ENCODE measurements at places on chromosomes 2 and 18.

GRCh38 chr18:68724021-68724420, 9.1 kb upstream of the TMX3 start:
- DNase-seq, result no peak

DNA sequence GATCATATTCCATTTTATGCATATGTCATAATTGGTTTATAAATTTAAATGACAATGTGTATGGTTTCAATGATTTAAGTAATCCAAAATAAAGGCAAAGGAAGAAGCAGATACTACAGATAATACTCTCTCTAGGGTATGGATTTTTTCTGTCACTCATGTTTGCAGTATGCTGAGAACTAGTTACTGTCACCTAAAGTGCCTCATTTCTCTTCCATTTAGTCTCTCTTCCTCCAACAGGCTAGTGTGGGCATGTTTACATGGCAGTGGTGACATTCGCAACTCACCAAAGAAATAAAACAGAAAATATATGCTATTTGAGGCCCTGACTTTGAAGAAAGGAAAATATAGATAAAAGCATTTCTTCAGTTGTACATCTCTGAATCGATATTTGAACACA, 1460.4 kb upstream of the ZEB2 start:
- DNase-seq, result no peak

DNA sequence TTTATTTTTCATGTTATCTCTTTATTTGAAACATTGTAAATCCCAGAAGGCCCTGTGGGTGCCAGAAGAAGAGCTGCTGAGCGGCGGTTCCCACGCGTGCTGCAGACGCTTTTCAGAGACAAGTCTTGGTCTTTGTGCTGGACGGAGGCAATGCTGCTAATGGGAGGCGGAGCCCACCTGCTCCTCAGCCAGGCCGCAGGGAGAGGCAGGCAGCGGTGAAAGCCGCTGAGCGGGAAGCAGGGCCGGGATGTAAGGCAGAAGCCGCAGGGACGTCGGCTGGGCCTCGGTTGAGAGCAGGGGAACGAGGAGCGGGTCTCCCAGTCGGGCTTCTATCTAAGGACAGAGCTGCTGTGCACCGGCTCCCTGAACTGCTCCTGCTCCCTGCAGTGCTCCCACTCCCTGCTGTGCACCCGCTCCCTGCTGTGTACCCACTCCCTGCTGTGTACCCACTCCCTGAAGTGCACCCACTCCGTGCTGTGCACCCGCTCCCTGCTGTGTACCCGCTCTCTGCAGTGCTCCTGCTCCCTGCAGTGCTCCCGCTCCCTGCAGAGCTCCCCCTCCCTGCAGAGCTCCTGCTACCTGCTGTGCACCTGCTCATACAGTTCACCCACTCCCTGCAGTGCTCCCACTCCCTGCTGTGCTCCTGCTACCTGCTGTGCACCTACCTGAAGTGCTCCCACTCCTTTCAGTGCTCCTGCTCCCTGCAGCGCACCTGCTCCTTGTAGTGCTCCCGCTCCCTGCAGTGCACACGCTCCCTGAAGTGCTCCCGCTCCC, 16.4 kb downstream of the TMEM18 start:
- DNase-seq, result no peak

DNA sequence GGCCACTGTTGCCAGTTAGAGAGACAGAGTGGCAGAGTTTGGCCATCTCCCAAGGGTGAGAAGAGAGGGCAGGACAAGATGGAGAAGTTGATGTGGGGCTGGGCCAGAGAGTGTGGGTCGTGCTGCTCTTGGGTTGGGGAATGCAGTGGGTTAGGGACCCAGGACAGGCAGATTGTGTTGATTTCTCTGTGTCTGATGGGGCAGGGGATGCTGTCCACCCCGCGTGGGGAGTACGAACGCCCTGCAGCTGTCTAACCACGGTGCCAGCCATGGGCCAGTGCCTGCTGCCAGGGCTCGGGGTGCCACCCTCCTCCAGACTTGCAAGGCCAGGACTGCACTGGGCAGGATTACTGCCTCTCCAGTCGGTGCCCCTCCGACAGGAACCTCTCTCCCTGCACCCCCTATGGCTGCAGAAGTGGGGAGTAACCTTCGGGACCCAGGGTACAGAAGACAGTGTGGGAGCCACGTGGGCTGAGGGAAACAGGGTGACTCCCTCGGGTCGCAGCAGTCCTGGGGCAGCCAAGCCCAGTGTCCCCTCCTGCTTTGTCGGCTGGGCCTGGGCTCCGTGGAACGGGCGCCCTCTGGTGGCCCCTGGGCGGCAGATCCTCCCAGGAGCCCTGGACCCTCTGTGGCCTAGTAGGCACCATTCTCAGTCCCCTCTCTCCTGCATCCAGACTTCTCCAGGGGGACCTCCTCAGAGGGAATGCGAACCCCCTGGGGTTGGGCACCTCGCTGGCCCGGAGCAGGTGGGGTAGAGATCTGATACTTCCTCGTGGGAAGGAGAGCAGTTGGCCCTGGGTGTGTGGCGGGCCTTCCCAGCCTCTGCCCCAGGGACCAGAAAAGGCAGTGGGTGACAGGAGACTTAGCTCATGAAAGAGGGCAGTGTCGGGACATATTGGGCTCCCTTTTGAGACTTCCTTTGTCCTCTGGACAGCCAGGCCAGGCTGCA, 2.7 kb downstream of the GPC1 start:
- DNase-seq, result peak; percentile 70

DNA sequence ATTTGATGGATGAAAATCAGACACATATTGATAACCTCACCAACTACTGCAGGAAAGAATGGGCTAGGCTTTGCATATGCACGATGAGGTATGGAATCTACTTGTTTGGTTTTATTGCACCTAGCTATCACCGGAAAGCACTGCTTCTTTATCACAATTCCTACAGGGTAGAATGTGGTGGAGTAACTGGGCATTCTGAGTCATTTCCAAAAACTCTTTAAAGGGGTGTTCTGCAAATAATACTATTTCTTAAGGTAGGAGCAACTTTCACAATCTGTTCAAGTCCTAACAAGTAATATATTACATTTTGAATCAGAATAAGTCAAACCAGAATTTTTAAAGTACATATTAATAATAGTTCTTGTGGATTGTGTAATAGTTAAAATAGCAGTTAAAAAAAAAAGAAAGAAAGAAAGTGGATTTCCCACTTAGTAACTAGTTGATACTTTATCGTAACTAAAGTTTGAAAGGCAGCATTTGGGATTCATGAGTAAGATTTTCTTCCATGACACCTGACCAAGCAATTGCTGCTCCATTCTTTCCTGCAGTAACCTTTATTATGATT, 40.5 kb downstream of the INO80C start:
- no peak for DNase-seq

GRCh38 chr18:62497190-62497772, 25.5 kb upstream of the ZCCHC2 start:
- DNase-seq, result no peak

DNA sequence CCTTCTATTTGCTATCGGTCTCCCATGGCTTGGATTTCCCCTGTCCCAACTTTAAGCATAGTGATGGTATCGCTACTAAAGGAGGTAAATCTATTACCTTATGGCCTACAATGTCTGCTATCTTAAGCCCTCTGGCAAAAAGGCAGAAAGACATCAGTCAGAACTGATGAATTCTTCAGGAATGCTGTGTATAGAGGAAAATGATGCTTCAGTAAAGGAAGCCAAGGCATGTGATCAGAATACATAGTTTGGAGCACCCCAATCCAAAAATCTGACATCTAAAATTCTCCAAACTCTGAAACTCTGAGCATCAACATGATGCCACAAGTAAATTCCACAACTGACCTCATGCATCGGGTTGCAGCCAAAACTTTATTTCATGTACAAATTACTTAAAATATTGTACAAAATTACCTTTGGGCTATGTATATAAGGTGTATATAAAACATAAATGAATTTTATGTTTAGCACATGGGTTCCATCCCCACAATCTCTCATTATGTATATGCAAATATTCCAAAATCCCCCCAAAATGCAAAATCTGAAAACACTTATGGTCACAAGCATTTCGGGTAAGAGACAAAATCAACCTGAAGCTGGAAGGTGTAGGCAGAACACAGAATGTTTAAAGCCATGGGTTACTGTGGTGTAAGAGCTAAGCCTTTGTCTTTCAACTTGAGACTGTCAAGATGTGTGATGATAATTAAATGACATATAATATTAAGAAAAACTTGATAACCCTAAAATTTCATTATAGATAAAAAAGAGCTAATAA, 66.2 kb downstream of the CUL3 start:
- DNase-seq, result no peak

GRCh38 chr2:217168496-217168895, 308.6 kb upstream of the TNP1 start:
- no peak for DNase-seq

DNA sequence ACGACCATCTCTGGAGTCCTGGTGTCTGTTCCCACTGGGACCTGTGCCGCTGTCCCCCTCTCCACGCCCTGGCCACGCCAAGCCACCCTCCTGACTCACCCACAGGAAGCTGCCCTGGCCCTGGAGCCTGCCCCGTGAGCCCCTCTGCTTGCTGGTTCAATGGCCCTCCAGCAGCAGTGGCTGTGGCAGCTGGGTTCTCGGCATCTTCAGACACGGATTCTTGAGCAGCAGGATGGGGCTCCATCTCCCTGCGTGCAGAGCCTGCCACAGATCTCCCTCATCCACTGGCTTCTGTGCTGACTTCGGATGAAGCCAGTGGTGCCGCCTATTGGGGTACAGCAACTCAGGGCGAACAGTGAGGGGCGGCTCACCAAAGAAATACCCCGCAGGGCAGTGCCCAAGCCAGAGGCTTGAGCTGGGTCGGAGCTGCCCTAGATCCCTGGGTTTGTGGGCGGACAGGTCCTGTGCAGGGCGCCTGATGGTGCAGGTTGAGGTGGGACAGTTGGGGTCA, 14.0 kb downstream of the CAPN10 start:
- no peak for DNase-seq

- DNase-seq, result no peak
Observed at GRCh38 chr18:57475903-57476302, 40.7 kb downstream of the ONECUT2 start.

DNA sequence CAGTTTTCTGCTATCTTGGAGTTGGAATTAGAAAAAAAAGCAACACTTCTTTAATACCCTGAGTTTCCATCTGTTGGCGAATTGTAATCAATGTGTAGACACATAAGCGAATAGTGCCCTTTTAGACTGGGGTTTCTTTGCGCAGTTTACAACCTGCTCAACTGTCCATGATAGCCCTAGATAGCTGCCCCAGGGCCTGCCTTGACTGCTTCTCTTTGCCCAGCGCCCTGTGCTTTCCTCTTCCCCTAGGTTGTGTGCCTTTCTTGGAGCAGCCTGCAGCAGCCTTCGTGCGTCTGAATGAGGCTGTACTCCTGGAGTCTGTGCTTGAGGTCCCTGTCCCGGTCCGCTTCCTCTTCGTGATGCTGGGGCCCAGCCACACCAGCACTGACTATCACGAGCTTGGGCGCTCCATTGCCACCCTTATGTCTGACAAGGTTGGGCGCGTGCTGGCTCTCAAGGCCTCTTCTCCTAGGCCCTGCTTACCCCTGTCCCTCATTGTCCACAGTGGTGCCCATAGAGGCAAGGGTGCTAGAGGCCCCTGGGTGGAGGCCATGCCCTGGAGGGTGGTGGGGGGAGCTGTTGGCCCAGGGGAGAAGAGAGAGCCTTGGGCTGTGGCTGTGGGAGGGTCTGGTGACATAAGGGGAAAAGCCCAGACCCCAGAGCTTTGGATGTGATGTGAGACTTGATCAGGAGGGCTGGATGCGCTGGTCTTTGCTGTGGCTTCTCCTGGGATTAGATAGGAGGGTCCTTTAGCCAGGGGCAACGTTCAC, 6.9 kb downstream of the SLC4A3 start:
- no peak for DNase-seq

DNA sequence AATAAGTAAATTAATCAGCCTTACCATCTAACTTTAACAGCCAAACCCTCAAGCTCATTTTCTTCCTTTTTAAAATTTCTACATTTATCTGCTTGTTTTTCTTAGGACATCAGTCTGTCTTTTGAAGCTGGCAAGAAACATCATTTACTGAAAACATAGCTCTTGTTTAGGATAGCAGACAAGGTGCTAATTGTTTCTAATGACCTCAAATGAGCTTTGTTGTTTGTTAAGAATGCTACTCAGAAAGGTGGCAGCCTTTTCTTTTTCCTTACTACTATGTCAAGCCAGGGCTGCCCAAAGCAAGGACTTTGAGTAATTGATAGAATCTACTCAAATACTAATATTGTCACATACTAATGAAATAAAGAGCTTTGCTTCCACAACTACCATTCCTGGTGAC, 171.8 kb downstream of the LRP1B start:
- DNase-seq, result no peak

- DNase-seq, result no peak
Observed at GRCh38 chr2:170456914-170457313, 258.2 kb upstream of the SP5 start.

- peak; percentile 31 for DNase-seq
Observed at GRCh38 chr2:9033385-9034168, 30.1 kb upstream of the MBOAT2 start.

- no peak for DNase-seq
Observed at GRCh38 chr2:96698221-96698861, 41.5 kb downstream of the LMAN2L start.

- DNase-seq, result no peak
Observed at GRCh38 chr2:25151718-25152117, 16.7 kb downstream of the POMC start.

DNA sequence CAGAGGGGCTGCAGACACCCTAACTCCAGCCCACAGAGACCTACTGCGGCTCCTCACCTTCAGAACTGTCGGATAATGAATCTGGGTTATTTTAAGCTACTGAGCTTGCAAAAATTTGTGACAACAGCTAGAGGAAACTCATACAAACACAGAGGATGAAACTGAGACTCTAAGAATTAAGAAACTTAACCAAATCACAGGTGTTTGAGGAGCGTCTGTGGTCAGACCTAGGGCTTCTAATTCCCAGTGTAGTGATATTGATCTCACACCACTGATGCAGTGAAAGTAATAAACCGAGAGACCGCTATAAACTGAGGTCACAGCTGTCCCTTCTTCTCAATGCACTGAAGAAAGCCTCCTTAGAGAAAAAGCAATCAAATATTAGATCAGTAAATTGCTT, 110.1 kb downstream of the RGPD3 start:
- no peak for DNase-seq

GRCh38 chr2:129754421-129754820, 225.0 kb upstream of the RAB6C start:
- no peak for DNase-seq

DNA sequence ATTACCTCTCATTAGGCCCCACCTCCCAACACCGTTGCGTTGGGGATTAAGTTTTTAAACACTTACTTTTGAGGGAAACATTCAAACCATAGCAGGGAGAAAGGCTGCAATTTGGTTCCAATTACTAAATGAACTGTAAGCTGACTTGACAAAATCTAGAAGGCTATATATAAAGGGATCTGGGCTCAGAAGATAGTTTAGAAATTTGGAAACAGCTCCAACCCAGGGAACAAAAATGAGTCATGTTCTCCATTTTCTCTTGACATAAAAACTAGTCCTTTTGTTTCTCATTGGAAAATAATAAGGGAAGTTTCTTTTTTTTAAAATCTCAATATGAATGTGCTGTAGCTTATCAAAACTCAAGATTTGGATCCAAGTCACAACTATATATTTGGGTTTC, 17.5 kb downstream of the MOGAT1 start:
- DNase-seq, result no peak

DNA sequence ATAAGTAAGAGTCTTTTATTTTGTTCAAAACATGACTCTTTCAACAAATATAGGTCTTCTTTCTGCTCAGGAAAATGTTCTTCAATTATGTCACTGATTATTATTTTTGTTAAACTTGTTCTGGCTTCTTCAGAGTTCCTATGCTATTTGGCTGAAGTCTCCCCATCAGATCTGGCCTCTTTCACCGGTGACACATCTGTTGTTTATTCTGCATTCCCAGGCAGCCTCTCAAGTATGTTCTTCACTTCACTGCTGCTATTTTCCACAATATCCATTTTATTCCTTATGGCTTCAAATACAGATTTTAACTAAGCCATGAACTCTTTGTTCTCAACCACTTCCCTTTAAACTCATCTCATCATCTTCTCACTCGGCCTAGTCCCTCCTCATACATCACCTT, 45.7 kb downstream of the HDAC4 start:
- DNase-seq, result no peak
